Fibroblast of the aortic adventitia (primary cell): ENCODE measurements at places on chromosomes 16 and 17. TPM values are rescaled to one million over a fixed set of nuclear protein-coding genes. Genes with fewer than 3 reads are reported as not detected.

Gene EPN3
- not detected in 2 replicates for total RNA-seq

Gene ESRP2
- total RNA-seq: 0.18 TPM in 1 of 2 replicates, not detected in the other

Gene SEC14L5
- 1.2 and 3.0 TPM in 2 replicates for total RNA-seq

Gene CCT6B
- 3.2 and 12.0 TPM in 2 replicates for total RNA-seq

Gene TLCD2
- total RNA-seq: 4.5 and 10.1 TPM in 2 replicates

Gene KRT31
- total RNA-seq: 0.09 TPM in 1 of 2 replicates, not detected in the other

Gene SOST
- 0.09 TPM in 1 of 2 replicates, not detected in the other for total RNA-seq

Gene CACNB1
- 7.0 and 8.0 TPM in 2 replicates for total RNA-seq

- no peak for DNase-seq
Measured at GRCh38 chr17:41212524-41213169, 13.8 kb upstream of the KRTAP9-2 start.

DNA sequence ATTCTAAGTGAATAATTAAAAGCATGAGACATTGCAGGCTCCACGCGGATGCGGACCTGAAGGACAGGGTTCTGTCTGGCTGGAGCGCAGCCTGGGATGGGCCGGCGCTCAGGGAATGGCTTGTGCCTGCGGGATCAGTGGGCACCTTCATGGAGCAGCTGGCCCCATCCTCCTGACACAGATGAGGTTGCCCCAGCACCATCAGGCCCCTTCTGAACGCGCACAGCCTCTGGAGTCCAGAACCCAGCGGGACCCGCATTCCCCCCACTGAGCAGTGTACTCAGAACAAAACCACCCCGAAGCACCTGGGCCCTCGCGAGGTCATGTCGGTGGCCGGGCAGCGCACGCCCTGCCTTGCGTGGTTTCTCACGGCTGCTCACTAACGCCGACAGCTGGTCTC is 70.5 kb upstream of the CHMP6 start:
- no peak for DNase-seq

GRCh38 chr17:11506635-11507034 is 91.6 kb upstream of the DNAH9 start:
- no peak for DNase-seq

GRCh38 chr17:37643118-37643766 is at the start of gene DDX52:
Gene DDX52, minus strand, starts transcription at chr17:37643446. Its CDS starts 26 bp downstream, at chr17:37643420.
- peak; percentile 88 for DNase-seq

GRCh38 chr16:49639739-49640431 is 216.0 kb downstream of the ZNF423 start:
- DNase-seq: peak; percentile 72

GRCh38 chr16:11498683-11499082 is 88.0 kb downstream of the LITAF start:
- DNase-seq: no peak

DNA sequence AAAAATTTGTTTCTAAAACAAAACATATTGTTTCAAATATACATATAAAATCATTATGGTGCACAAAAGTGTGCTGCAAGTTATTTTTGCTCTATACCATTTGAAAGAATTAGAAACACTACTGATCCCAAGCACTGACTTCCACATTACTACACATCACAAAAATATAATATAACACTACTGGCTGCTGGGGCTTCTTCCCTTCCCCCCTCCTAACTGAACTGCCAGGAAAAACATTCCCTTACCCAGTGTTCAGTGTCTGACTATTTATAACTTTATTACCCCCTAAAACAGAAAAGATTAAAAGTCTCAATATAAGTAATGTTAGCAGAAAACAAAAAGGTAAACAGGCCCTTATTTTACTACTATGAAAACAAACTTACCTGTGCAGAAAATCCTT is 36.9 kb downstream of the GPATCH8 start:
- peak; percentile 23 for DNase-seq

DNA sequence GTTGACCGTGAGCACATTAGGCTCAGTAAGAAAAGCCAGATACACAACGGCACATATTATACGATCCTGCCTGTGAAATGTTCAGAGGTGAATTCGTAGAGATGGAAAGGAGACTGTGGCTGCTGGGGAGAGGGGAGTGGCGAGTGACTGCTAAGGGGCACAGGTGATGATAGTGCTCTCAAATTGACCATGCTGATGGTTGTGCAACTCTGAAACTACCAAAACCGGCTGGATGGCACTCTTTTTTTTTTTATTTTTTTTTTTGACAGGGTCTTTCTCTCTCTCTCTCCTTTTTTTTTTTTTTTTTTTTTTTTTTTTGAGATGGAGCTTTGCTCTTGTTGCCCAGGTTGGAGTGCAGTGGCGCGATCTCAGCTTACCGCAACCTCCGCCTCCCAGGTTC is 8.1 kb upstream of the SEC14L5 start:
- DNase-seq: no peak

DNA sequence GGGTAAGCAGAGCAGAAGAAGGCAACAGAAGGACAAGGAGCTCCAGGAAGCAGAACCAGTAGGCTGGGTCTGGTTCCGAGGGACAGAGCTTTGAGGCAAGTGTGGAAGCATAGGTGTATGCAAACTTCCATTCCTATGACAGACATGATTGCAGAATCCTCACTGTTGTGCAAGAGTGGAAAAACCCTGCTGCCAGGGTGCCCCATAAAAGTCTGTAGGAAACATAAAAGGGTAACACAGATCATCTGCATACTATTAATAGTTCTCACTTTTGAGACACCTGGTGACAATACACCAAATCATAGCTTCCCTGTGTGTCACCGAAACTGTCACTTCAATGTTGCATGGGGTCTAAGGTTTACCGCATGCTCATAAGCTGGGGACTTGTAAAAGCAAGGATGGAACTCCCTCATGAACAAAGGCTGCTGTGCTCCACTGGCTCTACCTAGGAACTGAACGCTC is 39.7 kb downstream of the ARHGAP17 start:
- DNase-seq: peak; percentile 40

GRCh38 chr16:3576211-3576610 is 992 bp downstream of the NLRC3 start:
- no peak for DNase-seq

DNA sequence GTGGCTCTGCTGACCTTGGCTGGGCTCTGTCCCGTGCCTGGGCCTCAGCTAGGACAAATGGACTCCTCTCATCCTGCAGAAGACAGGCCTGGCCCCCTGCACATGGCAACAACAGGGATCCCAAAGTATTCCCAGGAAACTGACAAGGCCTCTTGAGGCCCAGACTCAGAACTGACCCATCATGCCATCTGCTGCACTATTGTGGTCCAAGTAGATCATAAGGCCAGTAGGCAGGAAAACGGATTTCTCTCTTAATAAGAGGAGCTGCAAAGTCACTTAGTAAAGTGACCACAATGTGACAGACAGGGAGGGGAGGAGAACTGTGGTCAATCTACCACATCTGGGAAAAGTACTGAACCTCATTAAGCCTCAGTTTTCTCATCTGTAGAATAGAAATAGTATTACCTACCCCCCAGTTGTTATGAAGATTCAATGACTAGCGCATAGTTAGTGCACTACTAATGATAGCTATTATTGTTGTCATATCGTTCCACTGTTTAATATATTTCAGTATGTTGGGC is 62.1 kb upstream of the TNRC6A start:
- no peak for DNase-seq
